Activated B cell treated with CpG ODN at 0.5 μM for 24 hours (primary cell): ENCODE measurements at places on chromosomes 7 and 10. TPM values are rescaled to one million over a fixed set of nuclear protein-coding genes. Genes with fewer than 3 reads are reported as not detected.

The PNLIPRP2 gene
- not detected in 2 replicates for total RNA-seq

The ARMC3 gene
- not detected in 2 replicates for total RNA-seq

- no peak overlapping the region for H3K27ac ChIP-seq
- no peak for DNase-seq
- H3K4me1 ChIP-seq, result no peaks in the 10 kb centered on the region
- H3K27me3 ChIP-seq, result peaks cover 4% of the 10 kb centered on the region
- H3K4me3 ChIP-seq, result no peak overlapping the region
- no peaks in the 10 kb centered on the region for H3K36me3 ChIP-seq
These were observed 47.4 kb upstream of the CAV2 start for GRCh38 chr7:116451957-116452729.

The FAM25A gene
- total RNA-seq, result not detected in 2 replicates

DNA sequence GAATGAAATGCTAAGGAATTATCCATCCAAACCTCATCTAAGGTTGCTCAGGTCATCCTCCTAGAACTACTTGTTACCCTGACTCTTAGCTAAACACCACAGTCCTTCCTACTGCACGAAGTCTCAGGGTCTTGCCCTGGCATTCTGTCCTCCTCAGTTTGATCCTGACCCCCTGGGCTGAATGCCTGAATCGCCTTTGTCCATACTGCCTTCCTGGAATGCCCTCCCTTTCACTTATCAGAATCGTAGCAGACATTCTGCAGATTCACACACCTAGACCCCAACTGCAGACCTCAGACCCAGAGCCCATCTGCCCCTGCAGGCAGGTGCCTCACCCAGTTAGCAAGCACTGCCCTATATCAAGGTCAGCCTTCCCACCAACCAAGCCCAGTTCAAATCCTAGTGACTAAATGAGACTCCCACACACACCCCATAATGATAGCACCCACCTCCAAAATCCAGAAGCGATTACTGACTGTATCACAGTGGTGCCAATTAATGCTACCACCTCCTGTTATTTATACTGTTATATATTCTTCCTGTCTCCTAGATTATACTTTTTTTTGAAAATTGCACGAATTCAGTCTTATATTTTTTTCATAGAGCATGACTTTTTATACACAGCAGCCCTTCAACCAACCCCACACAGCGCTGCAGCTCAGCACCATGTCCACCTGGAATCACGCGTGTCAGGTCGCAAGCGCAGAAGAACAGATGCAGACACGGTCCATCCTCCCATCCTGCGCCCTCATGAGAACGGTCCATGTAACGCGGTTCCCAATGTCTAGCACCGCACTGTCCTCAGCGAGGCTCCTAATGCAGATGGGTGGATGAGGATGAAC is 3.7 kb downstream of the PARD3 start:
- no peak overlapping the region for H3K4me3 ChIP-seq
- H3K4me1 ChIP-seq, result peaks cover 10% of the 10 kb centered on the region
- no peaks in the 10 kb centered on the region for H3K36me3 ChIP-seq
- H3K27ac ChIP-seq, result no peak overlapping the region
- H3K27me3 ChIP-seq, result peaks cover 38% of the 10 kb centered on the region
- no peak for DNase-seq

The AKR1C8 gene
- not detected in 2 replicates for total RNA-seq

DNA sequence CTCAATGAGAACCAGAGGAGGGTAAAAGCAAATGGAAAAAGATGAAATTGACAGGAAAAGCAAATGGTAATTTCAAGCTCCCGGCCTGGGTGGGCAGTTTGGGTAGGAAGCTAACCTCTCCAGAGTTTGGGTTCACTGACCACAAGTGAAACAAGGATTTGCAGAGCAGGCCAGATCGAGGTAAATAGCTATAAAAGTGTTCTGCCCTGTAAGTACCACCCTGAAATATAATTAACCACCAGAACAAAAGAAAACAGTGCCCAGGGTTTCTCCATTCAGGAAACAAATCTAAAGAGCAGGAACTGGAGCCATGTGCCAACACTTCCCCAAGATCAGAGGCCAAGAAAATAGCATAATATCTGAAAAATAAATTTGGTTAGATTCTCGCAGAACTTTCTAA is 276.7 kb upstream of the MEOX2 start:
- H3K36me3 ChIP-seq, result no peaks in the 10 kb centered on the region
- H3K27me3 ChIP-seq, result no peaks in the 10 kb centered on the region
- no peak for DNase-seq
- no peaks in the 10 kb centered on the region for H3K4me1 ChIP-seq
- H3K4me3 ChIP-seq, result no peak overlapping the region
- no peak overlapping the region for H3K27ac ChIP-seq

The SLC26A5 gene
- total RNA-seq, result not detected in 2 replicates

The TAS2R5 gene
- 1.1 and 1.5 TPM in 2 replicates for total RNA-seq

GRCh38 chr7:18975689-18976280 is 141.7 kb downstream of the TWIST1 start:
- no peak overlapping the region for H3K4me3 ChIP-seq
- H3K27me3 ChIP-seq, result no peaks in the 10 kb centered on the region
- no peak for DNase-seq
- H3K27ac ChIP-seq, result no peak overlapping the region
- no peaks in the 10 kb centered on the region for H3K4me1 ChIP-seq

The GPR146 gene
- total RNA-seq, result 6.2 and 6.9 TPM in 2 replicates

DNA sequence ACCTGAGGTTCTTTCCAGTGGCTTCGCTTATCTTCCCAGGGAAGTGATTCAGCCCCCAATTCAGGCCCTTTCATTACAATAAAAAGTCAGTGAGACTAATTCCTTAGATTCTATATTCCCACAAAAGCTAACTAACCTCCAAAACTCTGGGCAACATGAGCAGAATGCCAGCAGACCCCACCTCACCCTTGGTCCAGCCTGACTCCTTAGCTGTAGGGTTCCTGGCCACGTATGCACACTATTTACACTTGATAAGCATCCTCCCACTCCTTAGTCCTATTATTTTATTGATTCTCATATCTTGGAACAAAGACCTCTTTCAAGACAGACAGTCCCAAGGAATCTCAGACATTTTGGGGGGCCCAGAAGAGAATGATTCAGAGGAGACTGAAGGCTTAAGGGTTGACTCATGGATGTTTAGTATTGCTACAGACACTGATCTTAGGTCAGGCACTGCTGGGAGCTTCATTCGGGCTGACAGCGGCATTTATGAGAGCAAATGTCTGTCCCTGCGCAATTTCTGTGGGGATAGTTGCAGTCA is 162.6 kb upstream of the GDF10 start:
- H3K36me3 ChIP-seq, result no peaks in the 10 kb centered on the region
- H3K4me3 ChIP-seq, result no peak overlapping the region
- peaks cover 4% of the 10 kb centered on the region for H3K4me1 ChIP-seq
- H3K27ac ChIP-seq, result no peak overlapping the region
- no peaks in the 10 kb centered on the region for H3K27me3 ChIP-seq

The MMD2 gene
- total RNA-seq, result not detected in 2 replicates

- DNase-seq, result no peak
- H3K36me3 ChIP-seq, result no peaks in the 10 kb centered on the region
- H3K4me3 ChIP-seq, result no peak overlapping the region
- peaks cover 6% of the 10 kb centered on the region for H3K4me1 ChIP-seq
- no peak overlapping the region for H3K27ac ChIP-seq
- H3K27me3 ChIP-seq, result no peaks in the 10 kb centered on the region
These were observed 9.0 kb upstream of the POR start for GRCh38 chr7:75905785-75906604.

GRCh38 chr7:22363756-22364422 is 6.9 kb upstream of the RAPGEF5 start:
- H3K4me1 ChIP-seq, result peaks cover 17% of the 10 kb centered on the region
- no peak overlapping the region for H3K27ac ChIP-seq
- H3K4me3 ChIP-seq, result no peak overlapping the region

DNA sequence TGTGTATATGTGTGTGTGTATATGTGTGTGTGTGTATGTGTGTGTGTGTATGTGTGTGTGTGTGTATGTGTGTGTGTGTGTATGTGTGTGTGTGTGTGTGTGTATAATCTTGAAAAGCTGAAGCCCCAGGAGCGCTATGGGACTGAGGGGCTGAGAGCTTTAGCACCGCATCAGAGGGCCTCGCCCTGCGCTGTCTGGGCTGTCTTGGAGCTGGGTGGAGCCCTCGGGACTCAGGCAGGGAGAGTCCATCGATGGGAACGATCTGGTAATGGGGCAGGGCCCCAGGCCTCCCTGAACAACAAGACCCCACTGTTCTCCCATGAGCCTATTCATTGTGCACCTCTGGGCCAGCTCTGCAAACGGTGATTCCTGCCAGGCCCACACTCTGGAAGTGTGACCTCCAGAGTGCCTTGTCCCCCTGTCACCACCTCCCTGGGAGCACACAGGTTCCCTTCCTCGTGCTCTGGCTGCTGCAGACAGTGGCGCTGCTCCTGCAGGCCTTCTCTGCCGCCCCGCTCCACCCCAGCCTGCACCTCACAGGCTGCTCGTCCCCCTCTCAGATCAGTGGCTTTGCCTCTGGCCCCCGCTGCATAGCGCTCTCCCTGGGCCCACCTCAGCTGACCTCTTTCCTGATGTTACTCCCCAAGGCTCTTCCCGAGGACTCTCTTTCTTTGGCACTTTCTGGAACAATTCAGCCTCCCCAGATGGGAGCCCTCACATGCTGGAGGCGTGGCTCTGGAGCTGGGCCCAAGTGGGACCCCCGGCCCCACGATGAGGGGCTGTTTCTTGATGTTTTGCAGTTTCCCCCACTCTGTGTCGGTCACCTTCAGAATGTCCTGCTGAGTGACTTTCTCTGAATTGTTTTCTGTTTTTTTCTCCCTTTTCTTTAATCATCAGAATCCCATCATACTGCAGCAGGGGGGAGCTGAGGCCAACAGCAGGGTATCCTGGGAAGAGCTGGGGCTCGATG is 542.2 kb upstream of the FOXK1 start:
- no peaks in the 10 kb centered on the region for H3K36me3 ChIP-seq
- H3K27me3 ChIP-seq, result peaks cover 9% of the 10 kb centered on the region
- no peak for DNase-seq
- no peaks in the 10 kb centered on the region for H3K4me1 ChIP-seq
- H3K27ac ChIP-seq, result no peak overlapping the region

- no peaks in the 10 kb centered on the region for H3K27me3 ChIP-seq
- no peak for DNase-seq
- H3K36me3 ChIP-seq, result peaks cover 12% of the 10 kb centered on the region
These were observed 17.8 kb downstream of the SCART1 start for GRCh38 chr10:133471300-133472109.

DNA sequence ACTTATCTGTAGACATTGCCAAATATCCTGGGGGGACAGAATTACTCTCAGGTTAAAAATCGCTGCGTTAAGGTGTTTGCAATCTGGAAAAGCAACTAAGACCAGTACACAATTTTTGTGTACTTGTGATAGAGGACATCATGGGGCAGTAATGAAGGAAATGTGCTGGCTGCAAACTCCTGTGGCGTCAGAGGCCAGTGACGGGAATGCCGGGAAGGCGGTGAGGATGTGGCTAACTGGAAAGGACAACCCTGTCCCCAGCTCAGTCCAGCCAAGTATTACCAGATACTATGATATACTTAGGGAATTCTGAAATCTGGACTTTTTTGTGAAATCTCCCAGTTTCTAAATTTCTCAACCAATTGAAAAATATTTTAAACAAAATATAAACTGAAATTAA is 103.1 kb upstream of the NANOS1 start:
- H3K4me1 ChIP-seq, result no peaks in the 10 kb centered on the region
- no peak overlapping the region for H3K27ac ChIP-seq
- DNase-seq, result no peak
- peaks cover 12% of the 10 kb centered on the region for H3K27me3 ChIP-seq

- no peak overlapping the region for H3K4me3 ChIP-seq
- no peaks in the 10 kb centered on the region for H3K36me3 ChIP-seq
- no peak for DNase-seq
- no peak overlapping the region for H3K27ac ChIP-seq
- H3K4me1 ChIP-seq, result no peaks in the 10 kb centered on the region
- no peaks in the 10 kb centered on the region for H3K27me3 ChIP-seq
These were observed 36.6 kb downstream of the GTF2IRD1 start for GRCh38 chr7:74489997-74490945.

DNA sequence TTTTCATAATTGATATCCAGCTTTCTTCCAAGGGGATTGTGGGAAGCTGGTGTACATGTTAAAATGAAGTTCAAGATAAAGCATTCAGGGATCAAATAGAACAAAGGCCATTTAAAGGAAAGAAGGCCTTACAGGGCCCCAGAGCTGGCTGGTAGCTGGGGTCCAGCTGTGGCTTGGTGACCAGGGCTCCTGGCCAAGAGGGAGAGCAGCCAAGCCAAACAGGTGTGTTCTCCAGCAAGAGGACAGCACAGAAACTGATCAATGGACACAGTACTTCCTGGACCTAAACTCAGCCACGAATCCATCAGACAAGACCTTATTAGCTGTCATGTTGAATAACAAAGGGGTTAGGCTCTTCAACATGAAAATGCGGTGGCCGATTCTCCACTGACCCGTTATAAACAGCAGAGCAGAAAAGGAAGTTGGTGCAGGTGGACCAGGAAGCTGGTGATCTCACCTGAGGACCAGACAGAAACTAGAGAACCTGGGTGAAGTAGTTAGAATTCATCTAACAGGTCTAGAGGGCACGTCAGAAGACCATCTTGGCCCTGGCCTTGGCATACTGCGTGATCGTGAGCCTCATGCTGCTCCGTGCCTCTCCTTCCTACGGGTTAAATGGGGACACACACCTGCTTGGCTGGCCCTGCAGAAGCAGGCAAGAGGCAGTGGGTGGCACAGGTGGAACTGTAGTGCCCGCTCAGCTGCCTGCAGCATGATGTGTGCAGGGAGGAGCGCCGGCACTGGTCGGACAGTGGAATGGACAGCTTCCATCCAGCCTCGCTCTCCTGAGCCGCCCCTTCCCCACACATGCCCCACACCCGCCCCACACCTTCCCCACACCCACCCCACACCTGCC is 53.8 kb downstream of the PARP12 start:
- H3K4me1 ChIP-seq, result no peaks in the 10 kb centered on the region
- DNase-seq, result no peak
- H3K36me3 ChIP-seq, result no peaks in the 10 kb centered on the region

DNA sequence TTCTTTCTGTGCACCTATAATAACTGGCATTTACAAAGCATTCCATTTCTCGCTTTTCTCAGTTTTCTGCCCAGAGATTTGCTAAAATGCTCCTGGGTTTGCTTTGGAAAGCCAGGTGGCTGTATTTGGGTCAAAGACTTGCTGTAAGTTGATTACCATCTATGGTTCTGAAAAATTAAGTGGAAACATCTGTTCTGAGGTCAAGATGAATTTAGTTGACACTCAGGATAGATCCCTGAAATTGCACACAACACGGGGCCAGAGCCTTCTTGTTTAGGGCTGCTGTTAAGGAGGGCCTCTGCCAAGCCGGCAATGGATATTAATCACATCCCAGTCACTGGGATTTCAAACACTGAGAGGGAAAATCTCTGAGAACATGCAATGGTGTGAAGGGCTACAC is 111.6 kb upstream of the GLI3 start:
- no peak overlapping the region for H3K4me3 ChIP-seq
- H3K27me3 ChIP-seq, result no peaks in the 10 kb centered on the region
- no peaks in the 10 kb centered on the region for H3K4me1 ChIP-seq
- no peak overlapping the region for H3K27ac ChIP-seq

- H3K4me1 ChIP-seq, result peaks cover 26% of the 10 kb centered on the region
- no peaks in the 10 kb centered on the region for H3K27me3 ChIP-seq
- peaks cover 4% of the 10 kb centered on the region for H3K36me3 ChIP-seq
- no peak overlapping the region for H3K27ac ChIP-seq
These were observed 5.2 kb downstream of the ARL4A start for GRCh38 chr7:12692479-12693259.

GRCh38 chr7:97218767-97219166 is 101.3 kb downstream of the SDHAF3 start:
- H3K4me3 ChIP-seq, result no peak overlapping the region
- H3K27me3 ChIP-seq, result peaks cover 14% of the 10 kb centered on the region
- no peaks in the 10 kb centered on the region for H3K36me3 ChIP-seq
